Stimulated activated CD8-positive, alpha-beta memory T cell treated with anti-CD3 and anti-CD28 coated beads, Interleukin-7, amount 100 ng/mL, for 1 hour (primary cell): ENCODE measurements at places on chromosomes 5 and 9.

DNA sequence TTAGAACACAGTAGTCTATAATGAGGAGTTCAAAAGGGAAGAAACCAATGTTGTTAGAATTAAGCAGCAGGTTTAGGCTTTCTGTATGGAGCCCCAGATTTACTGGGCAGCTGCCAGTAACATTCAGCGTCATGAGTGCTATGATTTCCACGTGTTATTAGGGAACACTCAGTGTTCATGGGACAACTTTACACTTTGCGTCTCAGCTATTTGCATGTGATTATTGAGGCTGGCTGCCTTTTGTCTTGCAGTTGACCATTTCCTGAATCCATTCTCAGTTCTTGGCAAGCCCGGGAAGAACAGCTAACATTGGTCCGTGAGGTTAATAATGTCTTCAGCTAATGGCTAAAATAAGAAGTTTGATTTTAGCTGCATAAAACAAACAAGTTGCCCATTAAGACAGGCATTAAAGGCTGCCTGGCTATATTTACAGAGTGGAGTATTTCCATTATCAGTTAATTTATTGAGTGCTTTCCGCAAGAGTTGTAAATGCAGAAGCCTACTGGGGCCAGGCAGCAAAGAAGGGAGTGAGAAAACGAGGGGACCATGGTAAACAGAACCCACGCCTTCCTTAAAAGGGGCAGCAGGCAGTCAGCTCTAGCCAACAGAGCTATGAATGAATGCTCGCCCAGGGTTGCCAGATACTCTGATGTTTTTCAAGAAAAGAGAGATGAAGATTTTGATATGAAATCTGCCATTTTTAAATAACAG lies 120.9 kb downstream of the PIP5K1B start:
- DNase-seq, result no peak

DNA sequence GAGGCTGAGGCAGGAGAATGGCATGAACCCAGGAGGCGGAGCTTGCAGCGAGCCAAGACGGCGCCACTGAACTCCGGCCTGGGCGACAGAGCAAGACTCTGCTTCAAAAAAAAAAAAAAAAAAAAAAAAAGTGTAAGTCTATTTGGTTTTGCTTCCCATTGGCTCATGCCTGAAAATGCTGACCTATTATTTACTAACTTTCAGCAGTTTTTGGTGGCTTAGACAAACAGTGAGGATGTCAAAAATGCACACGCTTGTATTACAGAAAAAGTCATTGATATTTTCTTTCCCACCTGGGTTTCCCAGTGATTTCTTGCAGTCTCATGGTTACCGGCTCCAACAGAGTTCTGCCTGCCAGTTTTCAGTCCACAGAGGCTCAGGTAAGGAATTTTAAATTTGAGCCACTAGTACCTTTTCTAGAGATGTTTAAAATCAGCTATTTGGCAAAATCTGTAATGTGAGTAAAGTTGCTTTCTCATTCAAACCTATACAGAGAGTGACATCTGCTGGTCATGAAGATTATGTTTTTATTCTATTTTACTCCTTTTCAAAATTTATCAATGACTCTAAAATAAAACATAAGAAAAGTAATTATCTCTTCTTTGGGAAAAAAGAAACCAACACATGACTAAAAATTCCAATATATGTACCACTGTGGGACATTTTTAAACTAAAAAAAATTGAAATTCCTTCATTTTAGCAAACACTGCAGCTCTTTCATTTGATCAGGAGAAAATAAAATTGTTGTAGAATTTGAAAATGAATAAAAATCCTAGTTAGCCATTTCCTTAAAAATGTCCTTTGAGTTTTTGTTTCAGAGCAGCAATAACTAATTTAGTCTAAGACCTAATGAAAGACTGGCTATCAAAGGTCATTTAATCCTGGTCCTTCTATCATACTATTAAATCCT lies 8.8 kb downstream of the FAM200C start:
- DNase-seq, result no peak

DNA sequence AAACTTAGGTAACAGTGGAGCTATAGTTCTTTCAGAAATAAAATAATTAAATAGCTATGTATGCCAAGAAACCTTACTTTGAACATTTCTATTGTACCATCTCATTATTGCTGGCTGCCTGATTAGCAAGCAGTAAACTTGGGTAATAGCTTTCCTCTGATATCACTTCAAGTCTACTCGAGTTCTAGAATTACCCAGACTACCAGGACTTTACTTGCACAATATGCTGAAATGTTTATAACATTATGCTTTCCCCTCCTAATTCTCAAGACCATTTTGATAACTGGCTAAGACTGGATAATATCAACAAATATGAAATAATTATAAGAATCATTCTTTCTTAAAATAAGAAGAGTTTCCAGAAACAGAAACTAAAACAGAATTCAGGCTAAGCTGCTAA lies 512.6 kb downstream of the RAB3C start:
- DNase-seq, result no peak

DNA sequence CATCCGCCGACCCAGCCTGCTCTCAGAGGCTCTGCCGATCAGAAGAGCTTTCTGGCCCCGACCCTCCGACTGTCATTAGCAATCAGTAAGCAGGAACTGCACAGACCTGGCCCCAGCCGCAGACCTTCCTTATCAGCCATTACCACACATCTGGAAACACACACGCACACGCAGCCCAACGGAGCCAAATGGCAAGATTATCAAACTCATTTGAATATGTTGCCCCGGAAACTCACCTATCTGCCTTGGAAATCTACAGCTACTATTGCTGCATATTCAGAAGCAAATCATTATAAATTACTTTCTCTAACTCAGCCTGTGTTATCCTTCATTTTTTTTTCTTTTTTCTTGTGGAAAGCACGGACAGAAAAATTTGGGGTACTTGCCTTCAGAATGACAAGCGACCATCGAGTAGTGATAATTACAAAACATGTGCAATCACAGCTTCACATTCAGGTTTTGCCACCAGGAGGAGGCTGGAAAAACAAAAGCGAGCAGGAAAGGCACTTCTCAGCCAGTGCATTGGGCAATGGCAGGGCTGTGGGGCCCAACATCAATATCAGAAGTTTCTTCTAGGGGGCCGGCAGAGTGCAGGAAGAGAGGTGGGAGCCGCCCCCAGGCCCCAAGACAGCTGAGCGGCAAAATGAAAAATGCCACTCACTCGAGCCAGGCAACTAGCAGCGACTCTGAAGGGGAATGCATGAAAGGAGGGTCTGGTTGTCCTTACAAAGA lies 122.3 kb downstream of the VAV2 start:
- no peak for DNase-seq

DNA sequence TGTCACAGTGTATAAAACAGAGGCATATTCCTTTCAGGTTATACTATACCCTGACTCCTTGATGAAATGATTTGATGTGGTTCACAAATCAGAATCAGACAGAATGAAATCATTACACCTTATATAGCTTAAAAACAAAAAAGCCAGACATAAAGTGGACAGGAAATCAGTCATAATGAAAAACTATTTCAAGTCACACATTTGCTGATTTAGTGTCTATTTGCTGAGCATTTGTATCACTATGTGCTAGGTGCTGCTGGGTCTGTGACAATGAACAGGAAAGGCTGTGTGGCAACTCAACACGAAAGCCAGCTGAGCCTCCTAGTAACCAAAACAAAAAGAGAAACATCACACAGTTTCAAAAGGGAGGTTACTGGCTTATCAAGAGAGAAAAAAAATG lies 194.0 kb downstream of the EFNA5 start:
- no peak for DNase-seq

GRCh38 chr9:4415281-4415680 lies 75.0 kb upstream of the SLC1A1 start:
- no peak for DNase-seq

GRCh38 chr5:107512029-107512428 lies 158.7 kb downstream of the EFNA5 start:
- no peak for DNase-seq

DNA sequence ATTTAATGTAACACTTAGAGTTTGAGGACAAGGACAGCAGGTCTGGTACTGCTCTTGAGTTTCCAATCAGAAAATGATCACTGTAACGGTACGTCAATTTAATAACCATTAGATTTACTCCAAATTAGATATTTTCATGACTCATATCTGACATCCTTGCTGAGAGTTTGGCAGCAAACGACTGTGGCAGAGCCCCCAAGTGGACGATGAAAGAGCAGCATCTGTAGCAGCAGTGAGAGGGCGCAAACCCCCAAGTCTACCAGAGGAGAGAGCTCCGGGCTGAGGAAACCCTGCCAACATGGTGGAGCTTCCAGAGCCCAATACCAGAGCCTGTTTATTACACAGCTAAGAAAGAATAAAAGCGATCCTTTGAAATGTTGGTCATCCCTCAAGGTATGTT lies 73.2 kb upstream of the EPB41L4A start:
- no peak for DNase-seq

DNA sequence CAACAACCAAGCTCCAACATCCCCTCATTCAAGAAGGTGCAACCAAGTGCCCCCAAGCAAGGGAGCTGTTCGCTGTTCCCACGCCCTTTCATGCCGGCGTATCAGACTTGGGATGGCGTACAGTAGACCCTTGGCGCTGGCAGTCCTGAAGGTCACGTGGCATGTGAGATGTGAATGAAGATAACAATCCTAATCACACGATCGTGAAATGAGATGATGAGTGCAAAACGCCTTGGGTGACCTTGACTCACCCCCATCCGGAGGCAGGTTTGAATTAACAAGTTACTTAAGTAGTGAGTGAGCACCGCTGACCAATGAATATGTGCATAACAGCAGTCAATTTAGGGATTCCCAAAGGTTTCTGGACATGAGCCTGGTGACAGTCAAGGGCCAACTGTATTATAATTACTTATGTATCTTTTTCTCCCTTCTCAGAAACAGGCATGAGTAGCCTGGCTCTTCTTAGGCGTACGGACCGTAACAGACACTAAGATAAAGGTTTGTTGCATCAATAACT lies 150.2 kb downstream of the TTLL11 start:
- no peak for DNase-seq

- DNase-seq, result no peak
These were observed 1.9 kb downstream of the SSNA1 start for GRCh38 chr9:137190315-137190856.

- DNase-seq, result no peak
These were observed 2.8 kb downstream of the PRR7 start for GRCh38 chr5:177449140-177450061.

- DNase-seq, result no peak
These were observed 51.3 kb downstream of the TMEM167A start for GRCh38 chr5:83025690-83026478.

- DNase-seq, result no peak
These were observed 388.9 kb downstream of the NR2F1-AS1 start for GRCh38 chr5:93192087-93192486.

GRCh38 chr9:135718616-135719015 lies 16.6 kb downstream of the KCNT1 start:
- DNase-seq, result no peak

GRCh38 chr9:27460226-27461023 lies 63.7 kb upstream of the IFNK start:
- DNase-seq, result no peak

DNA sequence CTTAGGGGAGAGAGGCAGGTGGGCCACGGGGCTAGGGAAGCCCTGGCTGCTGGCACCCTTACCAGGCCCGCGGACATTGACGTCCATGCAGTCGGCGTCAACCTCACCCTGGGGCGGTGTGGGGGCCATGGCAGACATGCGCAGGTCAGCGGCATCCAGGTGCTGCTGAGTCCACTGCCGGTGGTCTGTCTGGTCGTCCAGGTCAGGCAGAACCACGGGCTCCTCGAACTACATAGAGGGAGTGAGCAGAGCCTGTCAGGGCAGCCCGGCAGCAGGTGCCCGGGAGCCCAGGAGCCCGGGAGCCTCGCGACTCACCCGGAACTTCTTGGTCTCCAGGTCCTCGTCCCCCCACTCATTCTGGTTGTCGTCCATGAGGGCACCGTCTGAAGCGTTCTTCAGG lies 18.8 kb upstream of the SEC16A start:
- no peak for DNase-seq

GRCh38 chr9:76137931-76138330 lies 247.5 kb downstream of the PCSK5 start:
- no peak for DNase-seq

GRCh38 chr9:20538092-20538491 lies 84.2 kb downstream of the MLLT3 start:
- no peak for DNase-seq

DNA sequence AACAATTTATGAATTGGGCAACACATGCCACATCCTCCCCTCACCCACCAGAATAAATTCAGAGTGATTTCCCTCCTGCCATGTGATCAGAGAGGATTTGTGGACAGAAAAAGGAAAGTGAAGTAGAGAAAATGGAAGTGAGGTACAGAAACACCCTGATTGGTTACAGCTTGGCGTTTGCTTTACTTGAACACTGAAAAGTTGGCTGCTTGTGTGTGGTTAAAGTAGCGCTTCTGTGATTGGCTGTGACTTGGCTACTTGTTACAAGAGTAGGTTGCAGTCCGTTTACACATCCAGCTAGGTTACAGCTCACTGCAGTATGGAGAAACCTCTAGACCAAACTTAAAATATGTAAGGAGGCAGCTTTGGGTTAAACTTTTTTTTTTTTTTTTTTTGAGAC lies 205.2 kb upstream of the ZNF608 start:
- no peak for DNase-seq

GRCh38 chr9:34451545-34451944 lies 6.8 kb downstream of the FAM219A start:
- no peak for DNase-seq

DNA sequence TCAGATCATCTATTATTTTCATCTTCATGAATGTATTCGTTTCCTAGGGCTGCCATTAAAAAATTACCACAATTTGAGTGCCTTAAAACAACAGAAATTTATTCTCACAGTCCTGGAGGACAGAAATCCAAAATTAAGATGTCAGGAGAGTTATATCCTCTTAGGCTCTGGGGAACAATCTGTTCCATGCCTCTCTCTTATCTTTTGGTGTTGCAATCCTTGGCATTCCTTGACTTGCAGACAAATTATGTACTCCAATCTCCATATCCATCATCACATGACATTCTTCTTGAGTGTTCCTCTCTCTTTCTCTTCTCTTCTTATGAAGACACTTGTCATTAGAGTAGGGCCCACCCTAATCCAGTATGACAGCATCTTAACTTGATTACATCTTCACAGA lies 339.4 kb downstream of the EFNA5 start:
- DNase-seq, result no peak

DNA sequence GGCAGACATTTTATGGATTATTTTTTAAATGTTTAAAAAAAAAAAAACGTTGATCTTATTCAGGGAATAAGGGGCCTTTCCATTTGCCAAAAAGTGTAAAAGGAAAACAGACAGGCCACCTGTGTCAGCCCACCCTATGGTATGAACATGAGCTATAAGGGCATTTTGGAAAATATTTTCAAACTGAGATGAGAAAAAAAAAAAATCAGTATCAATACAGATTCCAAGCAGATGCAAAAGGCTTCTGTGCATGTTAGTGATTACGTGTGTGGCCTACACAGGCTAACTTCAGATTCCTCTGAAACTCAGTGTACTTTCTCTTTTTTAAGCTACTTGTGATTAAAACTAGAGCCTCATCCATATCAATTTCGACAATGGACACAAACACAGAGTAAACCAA lies 189.9 kb downstream of the BNC2 start:
- no peak for DNase-seq

GRCh38 chr9:91419222-91420191 lies 4.1 kb downstream of the NFIL3 start:
- DNase-seq, result no peak
